ENCODE measurements at places on chromosomes 12 and 14.

GRCh38 chr12:64585104-64585503 is 25.2 kb upstream of the RASSF3 start:
- DNase-seq: no peak

DNA sequence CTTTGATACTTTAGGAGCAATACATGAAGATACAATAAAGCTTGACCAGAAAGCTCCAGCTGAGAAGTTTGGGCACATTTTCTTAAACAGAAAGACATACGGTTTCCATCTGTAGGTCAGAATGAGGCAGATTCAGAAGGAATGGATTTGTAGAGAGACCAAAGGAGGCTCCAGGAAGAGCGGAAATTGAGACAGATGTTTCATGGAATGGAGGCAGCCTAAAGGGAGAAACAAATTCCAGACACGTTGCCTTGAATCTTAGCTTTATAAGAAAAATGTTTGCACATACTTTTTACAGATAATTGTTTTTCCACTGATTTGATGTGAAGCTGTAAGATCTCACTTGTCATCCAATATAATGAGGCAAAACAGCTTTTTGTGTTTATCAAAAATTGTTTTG is 24.8 kb downstream of the EPYC start:
- DNase-seq: no peak

DNA sequence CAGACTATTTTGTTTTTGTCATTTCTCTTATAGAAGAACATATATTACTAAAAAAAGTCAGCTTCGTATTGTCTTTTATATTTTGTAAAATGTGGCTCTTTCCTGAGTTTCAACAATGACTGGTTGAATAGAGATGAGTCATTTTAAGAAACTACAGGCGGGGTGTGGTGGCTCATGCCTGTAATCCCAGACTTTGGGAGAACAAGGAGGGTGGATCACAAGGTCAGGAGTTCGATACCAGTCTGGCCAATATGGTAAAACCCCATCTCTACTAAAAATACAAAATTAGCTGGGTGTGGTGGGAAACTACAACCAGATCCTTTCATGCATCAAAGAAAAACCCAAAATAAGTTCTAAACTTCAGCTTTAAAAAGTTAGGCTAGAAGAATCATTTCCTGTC is 28.8 kb downstream of the HECTD4 start:
- no peak for DNase-seq

DNA sequence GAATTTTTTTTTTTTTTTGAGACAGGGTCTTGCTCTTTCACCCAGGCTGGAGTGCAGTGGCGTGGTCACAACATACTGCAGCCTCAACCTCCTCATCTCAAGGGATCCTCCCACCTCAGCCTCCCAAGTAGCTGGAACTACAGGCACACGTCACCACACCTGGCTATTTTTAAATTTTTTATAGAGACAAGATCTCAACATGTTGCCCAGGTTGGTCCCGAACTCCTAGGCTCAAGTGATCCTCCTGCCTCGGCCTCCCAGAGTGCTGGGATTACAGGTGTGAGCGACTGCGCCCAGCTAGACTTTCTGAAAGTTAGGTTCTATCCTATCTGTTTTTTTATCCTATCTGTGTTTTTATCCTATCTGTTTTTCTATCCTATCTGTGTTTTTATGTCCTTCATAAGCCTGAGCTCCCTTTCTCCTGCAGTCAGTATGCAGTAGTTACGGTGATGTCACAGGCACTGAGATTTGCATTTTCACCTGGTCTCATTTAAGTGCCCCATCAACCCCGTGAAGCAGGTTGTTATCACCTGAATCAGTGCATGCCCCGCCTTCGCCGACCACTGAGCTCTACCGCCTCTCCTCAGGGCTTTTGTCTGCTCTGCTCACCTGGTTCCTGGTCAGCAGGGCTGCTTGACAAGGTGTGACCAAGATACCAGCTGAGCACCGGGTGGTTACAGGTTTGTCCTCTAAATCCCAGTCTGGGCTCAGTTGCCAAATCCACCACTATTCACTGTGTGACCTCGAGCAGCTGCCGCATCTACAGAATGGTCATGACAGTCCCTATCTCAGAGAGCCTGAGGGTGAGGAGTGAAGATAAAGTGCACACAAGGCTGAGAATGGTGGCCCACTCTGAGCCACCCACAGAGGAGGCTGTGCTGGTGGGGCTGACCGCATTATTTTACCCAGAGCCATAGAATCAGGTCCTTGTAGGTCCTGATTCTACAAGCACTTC is 33.1 kb downstream of the SYNDIG1L start:
- no peak for DNase-seq

DNA sequence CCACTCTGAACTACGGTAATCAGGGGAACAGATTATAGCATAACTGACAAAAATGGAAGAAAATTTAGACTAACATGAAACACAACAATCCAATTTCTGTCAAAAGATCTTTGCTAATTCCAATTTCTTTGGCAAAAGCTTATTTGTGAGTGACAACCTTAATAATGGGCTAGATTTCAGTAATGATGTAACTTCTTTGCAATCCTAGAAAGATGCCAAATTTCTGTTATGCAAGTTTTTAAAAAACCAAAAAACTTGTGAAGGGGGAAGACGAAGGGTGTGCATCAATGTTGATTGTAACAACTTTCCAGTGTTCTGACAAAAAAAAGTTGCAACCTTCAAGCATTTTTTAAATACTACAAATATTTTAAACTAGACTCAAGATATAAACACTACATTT is 59.9 kb downstream of the DICER1 start:
- no peak for DNase-seq

DNA sequence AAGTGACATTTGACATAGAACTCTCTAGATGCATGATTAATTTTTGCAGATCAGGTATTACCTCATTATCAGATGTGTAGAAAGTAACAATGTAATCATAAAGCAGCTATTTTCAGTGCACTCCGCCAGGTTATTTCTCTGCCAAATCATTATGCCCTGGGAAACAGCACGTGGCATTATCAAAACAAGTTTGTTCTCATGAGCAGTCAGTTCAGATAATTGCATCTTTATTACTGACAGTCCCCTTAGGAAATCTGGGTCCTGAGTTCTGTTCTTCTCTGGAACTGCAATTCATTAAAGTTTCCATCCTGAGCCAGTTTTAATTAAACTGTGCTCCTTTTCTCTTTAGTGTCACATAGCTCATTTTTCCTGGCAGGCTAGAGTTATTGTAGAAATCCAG is 94.7 kb upstream of the KRR1 start:
- no peak for DNase-seq

DNA sequence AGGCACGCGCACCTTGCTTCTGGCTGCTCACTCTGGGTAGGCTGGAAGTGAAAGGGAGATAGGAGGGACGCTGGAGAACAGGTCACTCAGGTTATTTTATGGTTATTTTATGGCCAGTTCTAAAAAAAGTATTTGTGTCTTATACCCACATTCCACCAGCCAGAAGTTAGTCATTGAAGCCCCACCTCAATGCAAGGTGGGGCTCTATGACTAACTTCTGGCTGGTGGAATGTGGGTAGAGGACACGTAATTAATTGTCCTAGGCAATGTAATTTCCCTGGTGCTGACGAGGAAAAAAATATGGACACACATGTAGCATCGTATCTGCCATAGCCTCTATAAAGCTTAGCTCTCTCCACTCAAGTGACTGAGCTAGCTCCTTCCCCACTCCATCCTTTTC is 104.9 kb downstream of the PDZRN4 start:
- no peak for DNase-seq

- no peak for DNase-seq
These were observed 1323.3 kb downstream of the LRFN5 start for GRCh38 chr14:42929806-42930480.

- DNase-seq: no peak
These were observed 126.7 kb downstream of the TMEM132D start for GRCh38 chr12:129776977-129777667.
